ENCODE measurements at places on chromosomes 1 and 21.

- DNase-seq, result no peak
Observed at GRCh38 chr1:195663549-195664280, 944.5 kb downstream of the KCNT2 start.

DNA sequence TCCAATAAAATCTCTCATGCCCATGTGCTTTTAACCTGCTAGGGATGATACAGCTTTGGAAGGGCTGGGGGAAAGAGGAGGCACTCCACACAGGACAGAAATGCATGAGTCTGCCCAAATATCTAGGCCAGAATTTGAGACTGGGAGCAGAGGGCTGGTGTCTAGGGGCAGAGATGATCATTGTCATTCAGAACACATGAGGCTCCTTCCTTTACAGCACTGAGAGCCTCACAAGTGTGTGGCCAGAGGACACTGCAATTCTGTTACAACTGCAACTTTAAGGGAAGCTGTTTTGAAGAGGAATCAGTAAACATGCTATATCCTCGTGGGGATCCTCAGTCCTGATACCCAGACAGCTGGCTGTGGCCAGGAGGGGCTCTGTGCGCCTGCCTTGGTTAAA is 541.3 kb downstream of the OMA1 start:
- DNase-seq, result no peak

DNA sequence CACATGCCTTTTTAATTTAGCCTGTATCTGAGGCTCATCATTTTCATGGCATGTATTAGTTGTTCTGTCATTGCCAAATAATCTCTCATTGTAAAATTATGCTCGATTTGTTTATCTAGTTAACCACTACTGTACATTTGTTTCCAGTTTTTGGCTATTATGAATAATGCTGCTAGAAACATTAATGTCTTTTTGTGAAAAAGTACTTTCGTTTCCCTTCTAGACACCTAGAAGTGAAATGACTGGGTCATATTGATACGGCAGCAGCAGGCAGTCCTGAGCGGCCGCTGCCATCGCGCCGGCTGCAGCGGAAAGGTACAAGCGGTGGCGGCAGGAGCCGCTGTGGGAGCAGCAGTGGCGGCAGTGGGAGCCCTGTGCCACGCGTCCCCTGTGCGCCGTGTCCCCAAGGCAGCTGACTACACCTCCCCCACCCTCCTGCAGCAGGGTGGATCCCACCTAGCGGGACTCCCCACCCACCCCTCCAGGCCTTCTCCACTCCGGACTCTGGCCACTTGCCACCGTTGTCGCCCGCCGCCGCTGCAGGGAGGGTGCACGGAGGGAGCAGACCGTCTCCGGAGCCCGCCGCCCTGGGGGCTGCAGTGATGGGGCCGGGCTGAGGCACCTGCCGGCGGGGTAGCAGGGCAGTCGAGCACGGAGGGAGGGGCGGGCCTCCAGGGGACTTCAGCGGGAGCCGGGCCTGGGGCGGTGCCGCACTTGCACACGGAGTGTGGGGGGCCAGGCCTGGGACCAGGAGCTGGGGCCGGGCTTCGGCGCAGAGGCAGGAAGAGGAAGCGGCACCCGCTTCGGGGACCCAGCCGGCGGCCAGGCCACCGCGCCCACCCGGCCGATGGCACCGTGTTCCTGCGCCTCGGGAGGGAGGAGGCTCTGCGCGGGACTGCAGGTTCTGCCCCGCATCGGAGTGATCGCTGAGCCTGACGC is 66.8 kb upstream of the RGS7 start:
- DNase-seq, result peak; percentile 21

DNA sequence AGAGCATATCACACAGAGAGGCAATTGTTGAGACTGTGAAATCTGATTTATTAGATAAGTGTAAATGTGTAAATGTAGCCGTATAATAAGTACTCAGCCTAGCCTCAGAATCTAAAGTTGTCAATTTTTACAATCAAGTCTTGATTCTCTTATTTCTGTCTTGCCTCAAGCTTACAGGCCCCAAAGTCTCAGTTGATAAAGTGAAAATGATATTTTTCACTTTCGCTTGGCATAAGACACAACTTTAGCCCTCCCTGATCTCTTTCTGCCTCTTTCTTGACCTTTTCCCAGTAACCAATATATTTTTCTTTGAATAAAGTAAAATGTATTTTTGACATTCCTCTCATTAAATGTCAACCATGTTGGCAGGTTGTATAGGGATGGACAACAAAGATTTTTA is 10.7 kb downstream of the CD5L start:
- DNase-seq, result no peak

DNA sequence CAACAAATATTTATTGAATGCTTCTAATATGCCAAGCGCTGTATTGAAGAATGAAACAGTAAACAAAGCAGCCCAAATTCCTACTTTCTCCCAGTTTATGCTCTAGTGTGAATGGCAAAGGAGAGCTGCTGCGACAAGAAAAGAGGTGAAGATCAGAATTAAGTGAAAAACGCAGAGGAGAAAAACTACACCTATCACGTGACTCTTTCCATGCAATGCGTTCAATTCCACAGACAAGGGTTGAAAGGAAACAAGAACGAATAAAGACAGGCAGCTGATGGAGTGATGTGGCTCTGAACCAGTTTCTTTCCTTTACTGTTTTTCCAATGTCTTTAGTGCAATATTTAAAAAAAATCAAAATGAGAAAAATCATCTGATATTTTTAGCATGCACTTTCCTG is 23.6 kb downstream of the MT1HL1 start:
- no peak for DNase-seq

- no peak for DNase-seq
Observed at GRCh38 chr1:116907351-116907750, 2.4 kb upstream of the PTGFRN start.

DNA sequence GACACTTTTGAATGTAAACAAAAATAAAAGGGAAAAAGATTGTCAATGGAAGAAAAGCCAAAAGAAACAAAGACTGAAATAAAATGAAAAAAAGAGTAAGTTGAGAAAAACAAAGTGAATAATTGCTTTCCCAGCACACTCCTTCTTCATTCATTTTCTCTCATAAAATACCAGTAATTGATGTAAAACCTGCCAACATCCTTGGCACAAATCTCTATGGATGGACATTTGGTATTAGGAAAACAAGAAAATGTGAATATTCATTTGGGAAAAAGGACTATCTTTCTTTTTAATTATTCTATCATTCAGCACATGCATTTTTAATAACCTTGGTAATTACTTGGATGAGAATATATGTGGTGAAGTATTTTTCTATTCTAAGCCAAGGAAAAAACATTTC is 204.4 kb upstream of the TNR start:
- DNase-seq, result no peak

GRCh38 chr1:228398741-228399461 is 7.7 kb downstream of the TRIM11 start:
- DNase-seq, result no peak

- DNase-seq, result no peak
Observed at GRCh38 chr1:8078176-8078671, 52.1 kb upstream of the ERRFI1 start.

DNA sequence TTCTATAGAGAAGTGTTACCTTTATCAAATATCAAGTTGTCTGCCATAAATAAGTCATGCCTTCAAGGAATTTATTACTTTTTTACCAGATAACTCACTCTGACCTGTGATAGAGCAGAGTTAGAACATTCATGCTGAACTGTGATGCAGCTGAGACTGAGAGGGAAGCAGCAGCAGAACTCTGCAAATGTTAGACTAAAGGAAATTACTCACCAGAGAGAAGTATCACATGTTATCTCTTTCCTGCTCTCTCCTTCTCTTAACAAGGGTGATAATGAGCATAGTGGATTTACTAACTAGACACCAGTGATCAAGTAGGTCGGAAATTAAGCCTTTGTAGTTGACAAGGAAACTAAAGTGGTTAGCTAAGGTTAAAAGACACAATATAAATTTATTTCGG is 181.6 kb downstream of the RASAL2 start:
- DNase-seq, result no peak

- peak; percentile 34 for DNase-seq
Observed at GRCh38 chr1:9659328-9659727, 7.8 kb downstream of the PIK3CD start.

DNA sequence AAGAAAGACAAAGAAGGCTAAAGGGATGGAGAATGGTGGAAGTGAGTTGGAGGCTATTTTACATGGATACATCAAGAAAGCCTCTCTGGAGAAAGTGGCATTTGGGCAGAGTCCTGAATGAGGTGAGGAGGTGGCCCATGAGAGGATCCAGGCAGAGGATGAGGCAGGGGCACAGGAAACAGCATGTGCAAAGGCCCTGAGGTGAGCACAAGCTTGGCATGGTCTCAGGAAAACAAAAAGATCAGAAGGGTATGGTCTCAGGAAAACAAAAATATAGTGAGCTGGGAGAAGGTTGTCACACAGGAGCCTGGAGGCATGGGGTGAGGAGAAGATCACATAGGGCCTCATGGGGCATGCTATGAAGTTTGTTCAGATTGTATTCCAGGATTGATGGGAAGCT is 62.1 kb upstream of the F3 start:
- no peak for DNase-seq

DNA sequence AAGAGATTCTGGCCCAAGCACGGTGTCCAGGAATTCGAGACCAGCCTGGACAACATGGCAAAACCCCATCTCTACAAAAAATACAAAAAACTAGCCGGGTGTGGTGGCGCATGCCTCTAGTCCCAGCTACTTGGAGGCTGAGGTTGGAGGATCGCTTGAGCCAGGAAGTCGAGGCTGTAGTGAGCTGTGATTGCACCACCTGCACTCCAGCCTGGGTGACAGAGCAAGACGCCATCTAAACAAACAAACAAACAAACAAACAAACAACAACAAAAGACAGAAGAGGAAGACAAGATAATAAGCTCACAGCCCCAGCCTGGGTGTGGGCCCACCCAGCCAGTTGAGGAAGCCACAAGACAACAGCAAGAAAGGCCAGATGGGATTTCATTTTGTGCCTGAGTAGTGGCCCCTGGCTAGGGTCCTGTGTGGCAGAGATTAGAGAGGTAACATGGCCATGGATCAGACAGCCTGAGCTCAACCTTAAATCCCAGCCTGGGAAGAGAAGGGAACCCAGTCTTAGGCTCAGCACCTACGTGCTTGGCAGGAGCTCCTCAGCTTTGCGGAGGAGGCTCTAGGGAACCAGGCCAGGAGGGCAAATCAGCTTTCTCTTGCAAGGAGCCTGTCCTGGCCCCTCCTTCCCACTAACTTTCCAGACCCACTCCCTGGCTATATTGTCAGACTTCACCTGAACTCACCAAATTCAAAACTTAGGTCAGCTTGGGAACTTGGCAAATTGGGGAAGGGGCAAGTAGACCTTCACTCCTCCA is 4.9 kb upstream of the BEST4 start:
- DNase-seq, result no peak

GRCh38 chr1:168656485-168656884 is 72.5 kb downstream of the DPT start:
- DNase-seq, result no peak

DNA sequence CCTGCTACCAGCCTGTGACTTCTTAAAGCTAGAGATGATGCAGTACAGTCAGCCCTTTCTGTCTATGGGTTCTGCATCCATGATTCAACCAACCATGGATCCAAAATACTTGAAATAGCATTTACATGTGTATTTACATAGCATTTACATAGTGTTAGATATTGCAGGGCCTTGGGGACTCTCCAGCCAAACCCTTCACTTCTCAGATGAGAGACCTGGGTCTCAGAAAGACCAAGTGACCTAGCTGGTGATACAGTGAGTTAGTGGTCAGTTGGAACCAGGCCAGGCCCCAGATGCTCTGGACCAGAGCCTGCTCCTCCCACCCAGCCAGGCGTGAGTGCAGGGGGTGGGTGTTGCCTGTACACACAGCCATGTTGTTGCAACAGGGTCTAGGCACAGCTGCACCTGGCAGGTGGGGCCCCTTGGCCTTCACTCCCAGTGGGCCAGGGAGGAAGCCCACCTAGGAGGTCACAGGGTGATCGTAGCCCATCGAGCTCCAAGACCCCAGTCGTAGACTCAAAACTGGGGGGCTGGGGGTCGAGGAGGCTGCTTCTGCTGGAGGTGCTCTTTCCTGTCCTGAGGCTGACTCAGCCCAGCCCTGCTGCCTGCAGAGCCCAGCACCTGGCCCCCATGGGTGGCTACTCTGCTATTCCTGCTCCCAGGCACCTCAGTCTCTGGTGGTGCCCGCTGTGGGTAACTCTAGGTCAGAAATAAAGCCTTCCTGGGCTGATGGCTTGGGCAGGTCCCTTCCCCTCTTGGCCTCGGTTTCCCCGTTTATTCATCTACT is 7.7 kb downstream of the TMEM61 start:
- no peak for DNase-seq

GRCh38 chr1:205504311-205505075 is at the start of gene CDK18:
TSS of gene CDK18 (plus strand) at chr1:205504669. CDS start at chr1:205523168, 18,499 bp downstream.
- DNase-seq, result peak; percentile 82

DNA sequence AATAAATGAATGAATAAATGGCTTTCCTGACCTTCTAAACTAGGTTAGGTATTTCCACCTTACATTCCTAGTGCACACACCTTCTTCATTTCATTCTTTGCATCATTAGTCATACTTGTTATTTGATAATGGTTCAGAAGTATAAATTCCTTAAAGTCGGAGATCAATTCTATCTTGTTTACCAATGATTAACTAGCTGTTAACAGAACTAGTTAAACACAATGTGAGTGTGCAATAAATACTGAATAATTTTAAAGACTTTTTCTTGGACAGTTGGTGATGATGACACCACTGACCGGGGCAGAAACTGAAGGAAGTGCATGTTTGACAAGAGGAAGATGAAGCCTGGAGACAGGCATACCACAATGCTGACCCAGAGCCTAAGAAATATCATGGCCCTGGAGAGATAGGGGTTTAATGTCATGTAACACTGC is 207.1 kb upstream of the DEPDC1 start:
- DNase-seq, result no peak

GRCh38 chr1:219650880-219651279 is 38.0 kb upstream of the ZC3H11B start:
- no peak for DNase-seq

DNA sequence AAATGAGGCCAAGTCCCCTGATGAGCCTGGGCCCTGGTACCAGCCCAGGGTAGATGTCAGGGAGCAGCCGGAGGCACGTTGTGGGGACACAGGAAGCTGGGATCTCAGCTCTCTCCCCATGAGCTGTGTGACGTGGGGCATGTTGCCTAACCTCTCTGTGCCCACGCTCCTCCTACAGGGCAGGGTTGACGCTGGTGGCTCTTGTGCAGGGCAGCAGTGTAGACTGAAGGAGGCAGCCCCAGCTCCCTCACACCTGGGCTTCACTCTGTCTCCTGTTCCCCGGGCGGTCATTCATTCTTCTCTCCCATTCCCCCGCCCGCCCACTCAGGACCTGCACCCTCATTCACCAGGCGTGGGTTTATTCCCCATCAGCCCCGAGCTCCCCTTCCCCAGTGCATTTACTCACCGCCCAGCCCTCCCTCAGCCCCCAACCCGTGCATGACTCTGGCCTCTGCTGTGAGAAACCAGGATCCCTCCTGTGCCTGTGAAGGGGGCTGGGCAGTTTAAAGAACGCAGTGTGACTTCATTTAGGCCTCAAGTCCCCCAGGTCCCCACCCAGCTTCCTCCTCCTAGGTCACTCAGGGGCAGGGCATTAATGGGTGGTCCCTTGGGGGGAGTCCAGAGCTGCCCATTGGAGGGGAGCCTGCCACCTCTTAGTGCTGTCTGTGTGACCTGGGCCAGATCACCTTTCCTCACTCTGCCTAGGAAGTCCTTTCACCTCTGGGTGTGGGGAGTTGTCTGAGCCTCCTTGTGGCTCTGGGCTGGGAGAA is 285.7 kb downstream of the PTPRU start:
- DNase-seq, result no peak
